Activated CD4-positive, alpha-beta T cell treated with anti-CD3 and anti-CD28 coated beads, Interleukin-10, Interleukin-2, amounts not matched to agents 100 ng/mL and 50 ng/mL, durations not matched to agents 16 hours and 8 hours (primary cell): ENCODE measurements at places on chromosomes 13 and 19.
A peak's percentile ranks its signal among the peaks of the same experiment; 100 is the strongest.

DNA sequence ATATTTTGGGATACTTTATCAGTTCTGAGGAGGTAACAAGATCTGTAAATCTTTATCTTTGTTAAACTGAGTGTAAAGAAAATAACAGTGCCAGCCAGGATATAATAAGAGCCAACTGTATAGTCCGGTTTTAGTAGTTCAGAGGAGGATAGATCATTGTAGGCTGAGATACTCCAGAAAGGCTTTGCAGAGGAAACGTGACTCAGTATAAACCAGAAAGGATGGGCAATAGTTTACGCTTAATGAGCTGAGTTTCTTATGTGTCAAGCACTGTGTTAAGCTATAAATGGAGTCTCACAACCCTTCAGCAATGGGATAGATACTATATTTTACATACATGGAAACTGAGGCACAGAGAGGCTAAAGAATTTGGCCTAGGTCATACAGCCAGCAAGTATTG is 3.8 kb downstream of the RFXAP start:
- DNase-seq: peak; percentile 21

DNA sequence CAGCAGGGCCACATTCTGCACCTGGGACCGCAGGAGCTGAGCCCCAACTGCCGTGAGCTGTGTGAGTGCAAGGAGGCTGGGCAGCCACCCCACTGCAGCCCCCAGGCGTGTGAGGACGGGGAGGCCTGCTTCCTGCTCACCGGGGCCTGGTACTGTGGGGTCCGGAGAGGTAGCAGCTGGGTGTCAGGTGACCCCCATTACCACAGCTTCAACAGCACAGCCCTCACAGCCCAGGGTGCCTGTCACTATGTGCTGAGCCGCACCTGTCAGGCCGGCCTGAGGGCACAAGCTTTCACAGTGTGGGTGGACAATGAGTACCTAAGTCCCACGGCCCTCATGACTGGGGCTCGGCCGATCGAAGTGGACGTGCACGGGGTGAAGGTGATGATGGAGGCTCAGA is 35.8 kb upstream of the FXYD3 start:
- no peak for DNase-seq

GRCh38 chr13:114099191-114099590 is 33.2 kb downstream of the RASA3 start:
- no peak for DNase-seq

DNA sequence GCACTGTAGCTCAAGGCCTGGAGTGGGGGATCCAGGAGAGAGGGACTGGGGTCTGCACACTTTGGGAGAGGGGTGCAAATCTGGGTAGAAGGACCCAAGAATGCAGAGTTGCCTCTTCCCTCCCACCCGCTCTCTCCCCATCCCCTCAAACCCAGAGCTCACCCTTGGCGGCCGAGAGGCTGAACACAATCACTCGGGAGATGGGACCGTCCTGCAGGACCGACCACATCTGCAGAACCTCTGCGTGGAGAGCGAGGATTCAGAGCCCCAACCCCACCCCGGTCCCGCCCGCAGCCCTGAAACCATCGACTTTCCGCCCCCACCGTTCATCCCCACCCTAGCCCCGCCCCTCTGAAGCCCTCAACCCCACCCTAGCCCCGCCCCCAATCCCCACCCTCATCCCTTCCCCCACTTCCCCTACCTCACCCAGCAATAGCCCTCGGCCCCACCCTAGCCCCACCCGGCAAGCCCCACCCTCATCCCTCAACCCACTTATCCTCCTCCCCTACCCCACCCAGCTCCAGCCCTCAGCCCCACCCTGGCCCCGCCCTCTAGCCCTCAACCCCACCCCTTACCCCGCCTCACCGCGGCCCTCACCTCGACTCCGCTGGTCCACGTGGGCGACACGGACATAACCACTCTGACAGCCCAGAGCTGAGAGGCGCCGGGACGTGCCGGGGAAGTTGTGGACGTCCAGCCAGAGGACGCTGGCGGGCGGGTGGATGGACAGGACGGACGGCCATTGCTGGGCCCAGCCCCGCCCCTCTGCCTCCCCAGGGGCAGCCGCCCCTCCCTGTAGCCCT is 4.1 kb downstream of the KPTN start:
- DNase-seq: no peak

GRCh38 chr13:46595136-46595884 is 42.3 kb downstream of the LRCH1 start:
- DNase-seq: no peak

DNA sequence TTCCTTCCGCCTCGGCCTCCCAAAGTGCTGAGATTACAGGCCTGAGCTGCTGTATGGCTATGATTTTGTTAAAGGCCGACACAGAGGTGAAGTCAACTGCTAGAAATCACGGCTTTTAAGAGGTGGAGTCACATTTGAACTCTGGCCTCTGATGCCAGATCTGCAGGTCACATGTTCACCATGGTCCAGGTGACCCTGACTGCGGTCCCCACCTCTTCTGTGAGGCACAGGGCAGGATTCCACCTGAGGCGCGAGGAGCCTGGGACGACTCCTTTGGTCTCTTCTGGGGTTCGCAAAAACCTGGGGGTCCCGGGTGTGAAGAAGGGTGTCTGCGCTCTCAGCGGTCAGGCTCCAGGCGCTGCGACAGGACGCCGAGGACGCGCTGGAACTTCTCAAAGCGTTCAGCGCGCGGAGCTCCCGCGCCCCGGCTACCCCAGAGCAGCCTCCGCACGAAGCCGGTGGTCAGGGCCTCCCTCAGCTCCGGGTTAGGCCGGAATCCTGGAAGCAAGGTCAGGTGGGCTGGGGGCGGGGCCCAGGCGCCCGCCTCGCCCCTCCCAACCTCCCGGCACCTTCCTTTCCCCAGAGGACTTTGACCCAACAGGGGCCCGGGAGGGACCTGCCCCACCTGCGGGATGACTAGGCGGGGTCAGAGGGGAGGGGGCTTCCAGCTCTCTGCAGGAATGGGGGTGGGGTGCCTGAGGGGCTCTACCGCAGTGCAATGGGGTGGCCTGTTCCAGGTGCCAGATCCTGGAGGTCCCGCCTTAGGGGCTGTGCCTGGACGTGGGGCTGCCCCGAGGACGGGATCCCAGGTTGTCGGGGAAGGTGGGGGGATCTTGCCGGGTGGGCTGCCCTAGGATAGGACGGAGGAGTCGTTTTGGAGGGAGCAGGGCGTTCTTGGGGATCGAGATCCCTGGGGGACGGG is 13.0 kb downstream of the TRIP10 start:
- no peak for DNase-seq

GRCh38 chr13:81927347-81927746 is 1586.4 kb upstream of the SPRY2 start:
- no peak for DNase-seq

GRCh38 chr13:37736045-37736444 is 133.5 kb downstream of the TRPC4 start:
- no peak for DNase-seq

DNA sequence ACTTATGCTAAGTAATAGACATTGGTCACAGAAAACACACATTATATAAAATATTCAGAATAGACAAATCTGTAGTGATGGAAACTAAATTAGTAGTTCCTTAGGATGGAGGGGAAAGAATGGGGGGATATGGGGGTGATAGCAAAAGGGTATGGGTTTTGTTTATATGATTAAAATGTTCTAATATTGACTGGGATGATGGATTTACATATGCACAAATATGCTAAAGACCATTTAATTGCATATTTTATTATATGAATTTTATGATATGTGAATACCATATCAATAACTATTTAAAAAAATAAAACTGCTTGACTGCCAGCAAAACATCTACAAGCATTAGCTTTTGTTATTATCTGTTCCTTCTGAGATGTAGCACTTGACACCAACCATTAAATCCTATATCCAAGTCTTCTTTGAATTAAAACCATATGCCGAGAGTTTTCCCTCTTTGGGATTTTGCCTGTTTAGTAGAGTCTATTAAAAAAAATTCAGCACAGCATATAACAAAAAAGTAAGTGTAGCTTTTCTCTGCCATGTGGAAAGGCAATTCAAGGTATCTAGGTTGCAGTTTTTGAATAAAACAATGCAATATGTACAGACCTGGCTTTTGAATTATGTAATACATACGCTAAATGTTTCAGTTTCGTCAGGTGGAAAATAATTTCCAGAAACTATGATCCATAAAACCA is 2584.1 kb upstream of the PCDH20 start:
- no peak for DNase-seq

DNA sequence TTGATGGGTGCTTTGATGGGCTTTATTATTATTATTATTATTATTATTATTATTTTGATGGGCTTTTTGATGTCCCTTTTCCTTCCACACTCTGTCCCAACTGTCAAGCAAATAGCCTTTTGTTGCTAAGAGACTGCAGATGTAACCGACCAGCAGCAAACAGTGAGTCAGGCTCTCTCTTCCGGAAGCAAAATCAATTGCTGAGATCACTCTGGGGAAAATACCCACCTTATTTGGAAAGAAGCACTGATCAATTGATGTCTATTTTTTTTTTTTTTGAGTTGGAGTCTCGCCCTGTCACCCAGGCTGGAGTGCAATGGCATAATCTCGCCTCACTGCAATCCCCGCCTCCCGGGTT is 2.9 kb downstream of the LDLR start:
- DNase-seq: peak; percentile 81

- no peak for DNase-seq
These were observed 295.1 kb upstream of the SLITRK5 start for GRCh38 chr13:87376081-87376480.

DNA sequence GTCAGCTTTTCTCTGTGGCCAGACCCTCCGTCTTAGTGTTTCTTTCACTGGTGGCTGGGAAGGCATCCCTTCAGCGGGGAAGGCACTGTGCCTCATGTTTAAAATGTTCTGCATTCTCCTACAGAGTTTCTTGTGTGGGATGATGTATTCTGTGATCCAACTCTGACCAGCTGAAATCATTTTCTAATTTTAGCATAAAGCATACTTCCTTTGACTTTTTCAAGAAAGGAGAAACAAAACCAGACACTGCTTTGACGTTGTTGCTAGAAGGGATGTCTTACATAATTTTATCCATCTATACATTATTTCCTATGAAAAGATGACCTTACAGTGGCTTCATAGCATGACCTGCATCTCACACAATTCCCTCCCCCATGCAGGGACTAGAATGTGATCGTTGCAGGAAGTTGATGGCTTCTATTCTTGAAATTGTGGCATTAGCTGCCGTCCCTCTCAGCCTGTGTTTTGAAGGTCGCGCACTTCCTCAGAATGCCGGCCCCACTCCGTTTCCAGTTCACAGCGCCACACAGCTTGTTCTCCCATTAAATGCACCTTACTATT is 38.6 kb upstream of the TEX29 start:
- no peak for DNase-seq

DNA sequence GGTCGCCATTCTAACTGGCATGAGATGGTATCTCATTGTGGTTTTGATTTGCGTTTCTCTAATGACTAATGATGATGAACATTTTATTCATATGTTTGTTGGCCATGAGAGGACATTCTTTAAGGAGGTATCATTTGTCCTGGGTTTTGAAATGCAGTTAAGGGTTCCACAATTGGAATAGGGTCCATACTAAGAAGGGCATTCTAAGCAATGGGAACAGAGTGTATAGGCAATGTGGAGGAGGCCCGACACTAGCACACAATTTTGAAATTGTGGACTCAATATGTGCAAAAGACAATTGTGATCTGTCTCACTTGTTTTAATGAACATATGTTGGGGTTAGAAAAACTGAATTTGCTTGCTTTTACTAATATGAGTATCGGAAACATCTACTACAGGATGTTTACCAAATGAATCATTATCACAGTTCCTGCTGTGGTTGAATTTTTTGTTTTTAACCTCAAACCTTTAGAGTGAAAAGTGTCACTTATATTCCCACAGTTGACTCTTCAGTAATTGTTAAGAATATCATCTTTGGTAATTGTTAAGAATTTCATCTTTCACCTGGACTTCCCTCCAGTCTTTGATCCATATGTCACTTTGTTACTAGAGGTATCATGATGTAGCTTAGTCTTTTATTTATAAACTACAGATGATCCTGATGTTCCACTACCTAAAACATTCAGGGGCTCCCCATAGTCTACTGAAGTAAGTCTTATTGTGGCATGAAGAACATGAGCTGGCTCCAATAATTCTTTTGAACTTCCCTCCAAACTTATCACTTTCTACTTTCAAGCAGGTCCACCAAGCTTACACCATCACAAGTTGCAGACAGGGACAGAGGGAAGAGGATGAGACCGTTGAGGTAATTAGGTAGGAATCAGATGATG is 109.7 kb upstream of the KLF12 start:
- peak; percentile 73 for DNase-seq

GRCh38 chr19:35178701-35179100 is 24.2 kb downstream of the FXYD5 start:
- no peak for DNase-seq

- no peak for DNase-seq
These were observed 386.6 kb downstream of the PCDH20 start for GRCh38 chr13:61029064-61029463.

DNA sequence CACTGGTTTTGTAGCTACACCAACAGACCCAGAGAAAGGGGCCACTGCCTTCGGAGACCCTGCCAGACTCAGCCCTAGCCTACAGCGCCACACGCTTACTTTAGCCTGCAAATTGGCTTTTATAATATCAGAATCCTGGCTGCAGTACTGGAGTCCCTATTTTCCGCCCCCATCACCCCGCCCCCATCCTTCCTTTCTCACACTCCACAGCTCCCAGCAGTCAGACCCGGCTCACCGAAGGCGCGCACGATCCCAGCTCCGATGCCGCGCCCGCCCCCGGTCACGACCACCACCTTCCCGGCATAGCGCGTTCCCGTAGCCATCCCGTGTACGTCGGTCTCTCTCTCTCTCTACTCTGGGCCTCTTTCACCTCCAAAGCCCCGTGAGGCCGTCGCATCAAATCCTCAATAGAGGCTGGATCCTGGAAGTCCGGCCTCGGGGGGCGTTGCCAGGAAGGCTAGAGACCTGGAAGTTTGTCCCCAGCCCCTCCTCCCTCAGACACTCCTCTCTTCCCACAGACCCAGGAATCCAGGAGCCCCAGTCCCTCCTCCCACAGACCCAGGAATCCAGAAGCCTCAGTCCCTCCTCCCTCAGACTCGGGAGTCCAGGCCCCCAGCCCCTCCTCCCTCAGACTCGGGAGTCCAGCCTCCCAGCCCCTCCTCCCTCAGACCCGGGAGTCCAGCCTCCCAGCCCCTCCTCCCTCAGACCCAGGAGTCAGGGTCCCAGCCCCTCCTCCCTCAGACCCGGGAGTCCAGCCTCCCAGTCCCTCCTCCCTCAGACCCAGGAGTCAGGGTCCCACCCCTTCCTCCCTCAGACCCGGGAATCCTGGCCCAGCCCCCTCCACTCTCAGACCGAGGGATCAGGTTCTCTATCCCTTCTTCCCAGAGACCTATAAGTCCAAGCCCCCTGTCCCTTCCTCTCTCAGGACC is at the start of gene HSD17B14:
Gene HSD17B14 (minus strand): TSS at position 403 of the 929 bp plus-strand sequence. CDS start 80 bp downstream, at position 323.
- DNase-seq: no peak

DNA sequence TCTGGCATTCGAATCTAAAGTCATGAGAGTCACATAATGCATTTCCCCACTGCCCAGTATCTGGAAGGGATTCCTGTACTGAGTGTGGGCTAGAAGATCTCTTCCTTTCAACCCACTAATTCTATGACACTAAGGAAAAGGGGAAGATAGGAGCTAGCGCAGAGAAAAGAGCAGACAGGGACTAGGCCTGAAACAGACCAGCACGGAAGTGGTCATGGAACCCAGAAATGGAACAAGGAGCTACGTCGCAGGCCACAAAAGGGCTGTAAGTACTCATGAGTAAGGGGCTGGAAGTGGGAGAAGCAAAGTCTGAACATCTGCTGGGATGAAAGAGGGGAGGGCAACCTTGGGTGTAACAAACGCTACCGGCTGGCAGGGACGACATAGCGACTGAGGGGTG is 8.6 kb downstream of the ABCC4 start:
- DNase-seq: no peak

- DNase-seq: no peak
These were observed 15.8 kb downstream of the NFIX start for GRCh38 chr19:13010992-13011652.
